Effector CD4-positive, alpha-beta T cell (primary cell): ENCODE measurements at places on chromosomes 11 and 22.
A peak's percentile ranks its signal among the peaks of the same experiment; 100 is the strongest.

- DNase-seq = no peak
These were observed 5.4 kb upstream of the TMPRSS4 start for GRCh38 chr11:118071416-118072030.

DNA sequence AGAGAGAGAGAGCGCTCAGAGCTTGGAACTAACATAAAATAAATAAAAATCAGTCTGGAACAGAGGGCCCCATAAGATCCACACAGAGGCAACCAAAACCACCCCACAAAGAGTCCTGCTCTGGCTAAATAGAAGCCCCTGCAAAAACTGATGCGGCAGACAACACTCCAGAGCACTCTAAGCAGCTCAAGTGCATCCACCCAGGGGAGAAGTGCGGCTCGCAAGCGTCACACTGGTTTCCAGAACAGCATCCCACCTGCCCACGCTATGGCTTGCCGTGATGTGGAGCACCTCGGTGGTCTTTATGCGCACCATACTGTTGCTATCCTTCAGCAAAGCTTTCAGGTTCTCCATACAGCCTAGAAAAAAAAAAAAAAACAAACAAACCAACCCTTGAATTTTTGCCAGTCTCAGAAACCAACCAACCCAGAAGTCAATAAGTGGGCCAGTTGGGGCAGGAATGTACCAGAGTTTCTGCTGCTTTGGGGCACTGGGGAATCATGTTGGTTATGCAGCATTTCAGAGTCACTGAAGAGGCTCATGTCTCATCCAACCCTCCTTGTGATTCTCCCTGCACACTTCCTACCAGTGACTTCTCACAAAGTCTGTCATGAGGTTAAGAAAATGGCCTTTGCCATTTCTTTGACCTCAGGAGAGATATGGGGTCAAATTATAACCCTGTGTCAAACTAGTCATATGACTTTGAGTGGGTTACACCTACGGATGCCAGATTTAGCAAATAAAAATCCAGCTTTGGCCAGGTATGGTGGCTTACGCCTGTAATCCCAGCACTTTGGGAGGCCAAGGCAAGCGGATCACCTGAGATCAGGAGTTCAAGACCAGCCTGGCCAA lies 3.0 kb downstream of the RSPH14 start:
- no peak for DNase-seq

DNA sequence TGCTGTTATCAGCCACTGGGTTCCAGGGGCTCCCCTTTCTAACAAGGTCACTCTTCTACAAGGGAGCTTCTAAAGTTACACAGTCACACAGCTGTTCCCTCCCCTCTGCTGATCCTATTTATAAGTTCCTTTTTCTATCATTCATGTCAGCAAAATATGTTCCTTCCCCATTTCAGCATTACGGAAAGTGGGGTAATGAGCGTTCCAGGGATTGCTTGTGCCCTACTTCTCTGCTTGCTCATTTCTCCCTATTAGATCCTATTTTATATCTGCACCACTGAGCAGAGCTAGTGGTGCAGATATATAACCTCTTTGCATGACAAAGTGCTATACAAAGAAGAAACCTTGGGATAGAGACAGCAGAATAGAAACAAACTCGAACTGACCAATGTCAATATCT lies 22.7 kb upstream of the PLEKHB1 start:
- no peak for DNase-seq

DNA sequence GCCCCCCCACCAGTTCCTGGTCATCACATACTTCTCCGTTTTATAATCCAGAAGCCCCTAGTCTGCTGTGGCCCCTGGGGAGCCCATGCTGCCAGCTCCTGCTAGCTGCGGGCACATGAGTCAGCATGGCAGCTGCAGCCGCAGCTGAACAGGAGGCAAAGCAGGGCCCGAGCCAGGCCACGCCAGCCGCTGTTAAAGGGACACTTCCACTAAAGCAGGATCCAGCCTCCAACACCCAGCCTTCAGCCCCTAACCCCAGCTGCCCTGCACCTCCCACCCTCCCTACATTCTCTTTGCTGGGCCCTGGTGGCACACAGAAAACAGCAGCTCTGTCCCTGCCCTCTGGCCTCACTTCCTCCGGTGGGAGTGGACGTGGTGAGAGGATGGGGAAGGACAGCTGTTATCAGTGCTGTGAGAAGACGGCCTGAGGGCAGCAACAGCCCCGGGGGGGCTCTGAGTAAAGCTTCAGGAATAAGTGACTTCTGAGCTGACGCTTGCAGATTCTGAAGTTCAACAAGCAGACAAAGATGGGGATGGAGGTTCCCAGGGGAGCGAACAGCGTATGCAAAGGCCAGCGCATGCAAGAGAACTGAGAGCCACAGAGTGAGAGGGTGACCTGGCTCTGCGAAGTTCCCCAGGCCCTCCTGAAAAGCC lies 688 bp upstream of the LRRC74B start:
- DNase-seq = no peak

DNA sequence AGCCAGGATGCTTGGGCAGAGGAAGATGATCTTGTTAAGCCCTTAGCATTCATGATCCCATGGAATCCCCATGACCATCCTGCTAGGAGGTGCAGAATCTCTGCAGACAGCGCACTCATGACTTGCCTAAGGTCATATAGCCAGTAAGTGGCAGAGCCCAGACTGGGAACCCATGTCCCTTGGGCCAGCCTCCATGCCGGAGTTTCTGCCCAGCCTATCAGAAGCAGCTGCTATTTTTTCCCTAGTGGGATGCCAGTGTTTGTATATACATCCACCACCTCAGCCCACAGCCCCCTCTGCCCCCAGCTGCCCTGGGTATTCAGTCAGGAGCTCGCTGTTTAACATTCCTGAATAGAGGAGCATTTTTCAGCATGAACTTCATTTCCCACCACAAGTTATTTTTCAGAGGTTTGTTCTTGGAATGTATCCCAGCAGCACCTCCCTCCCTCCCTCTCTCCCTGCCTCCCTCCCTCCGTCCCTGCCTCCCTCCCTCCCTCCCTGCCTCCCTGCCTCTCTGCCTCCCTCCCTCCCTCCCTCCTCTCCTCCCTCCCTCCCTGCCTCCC lies 34.4 kb upstream of the SUSD2 start:
- no peak for DNase-seq

GRCh38 chr22:48402591-48403031 lies 1425.1 kb downstream of the BRD1 start:
- DNase-seq = no peak

DNA sequence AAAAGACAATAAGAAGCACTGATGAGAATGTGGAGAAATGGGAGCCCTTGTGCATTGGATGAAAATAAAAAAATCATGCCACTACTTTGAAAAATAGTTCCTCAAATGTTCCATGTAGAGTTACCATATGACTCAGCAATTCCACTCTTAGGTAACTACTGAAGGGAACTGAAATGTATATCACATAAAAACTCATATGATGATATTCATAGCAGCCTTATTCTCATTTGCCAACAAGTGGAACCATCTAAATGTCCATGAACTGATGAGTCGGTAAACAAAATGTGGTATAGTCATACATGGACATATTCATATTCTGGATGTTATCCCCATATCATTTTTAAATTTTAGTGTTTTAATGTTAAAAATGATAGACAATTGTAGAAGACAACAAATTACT lies 3.5 kb downstream of the KRTAP5-9 start:
- DNase-seq = no peak

- no peak for DNase-seq
These were observed 5.2 kb downstream of the TMEM126A start for GRCh38 chr11:85652786-85653447.

DNA sequence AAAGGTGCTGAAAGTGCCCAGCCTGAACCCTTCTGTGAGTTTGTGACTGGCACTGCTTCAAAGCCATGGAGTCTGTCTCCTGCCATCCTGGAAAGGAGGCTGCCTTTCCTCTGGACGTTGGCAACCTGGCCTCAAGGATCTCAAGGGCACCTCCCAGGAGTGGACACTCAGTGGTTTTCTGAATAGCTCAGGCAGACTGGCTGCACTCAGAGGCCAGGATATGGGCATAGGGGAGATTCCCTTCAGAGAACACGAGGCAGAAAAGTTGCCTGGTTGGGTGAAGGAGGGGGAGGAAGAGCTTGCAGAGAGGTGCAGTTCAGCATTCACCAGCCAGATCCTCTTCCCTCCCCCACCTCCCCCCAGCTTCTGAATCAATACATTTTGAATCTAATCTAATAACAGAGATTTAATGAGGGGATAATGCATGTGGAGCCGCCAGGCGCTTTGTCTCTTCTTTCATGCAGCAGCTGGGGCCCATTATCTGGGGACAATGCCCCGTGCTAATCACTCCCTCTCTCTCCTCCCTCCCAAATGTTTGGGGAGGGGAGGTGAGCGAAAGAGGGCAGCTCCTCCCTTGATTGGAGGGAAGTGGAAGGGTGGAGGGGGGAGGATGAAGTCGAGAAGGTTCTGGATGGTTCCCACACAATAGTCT lies 17.7 kb downstream of the HTR3A start:
- DNase-seq = no peak

- no peak for DNase-seq
These were observed 45.3 kb downstream of the ZBTB44 start for GRCh38 chr11:130269326-130269943.

DNA sequence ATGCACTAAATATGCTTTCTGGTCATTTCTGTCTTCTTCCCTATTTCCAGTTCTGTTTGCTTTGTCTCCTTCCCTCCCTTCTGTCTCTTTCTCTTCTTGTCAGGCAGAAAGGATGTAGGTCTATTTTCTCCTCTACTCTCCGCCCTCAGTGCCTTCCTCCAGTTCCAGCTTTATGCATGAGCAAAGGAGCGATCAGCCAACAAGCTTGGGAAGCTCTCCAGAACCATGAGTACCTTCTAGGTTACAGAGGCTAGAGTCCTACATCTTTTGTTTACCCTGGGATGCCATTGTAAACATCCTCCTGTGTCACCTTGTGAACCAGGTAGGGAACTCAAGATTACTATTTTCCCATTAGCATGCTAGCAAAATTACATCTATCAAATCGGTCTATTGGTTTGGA lies 7.9 kb upstream of the SPON1 start:
- no peak for DNase-seq

DNA sequence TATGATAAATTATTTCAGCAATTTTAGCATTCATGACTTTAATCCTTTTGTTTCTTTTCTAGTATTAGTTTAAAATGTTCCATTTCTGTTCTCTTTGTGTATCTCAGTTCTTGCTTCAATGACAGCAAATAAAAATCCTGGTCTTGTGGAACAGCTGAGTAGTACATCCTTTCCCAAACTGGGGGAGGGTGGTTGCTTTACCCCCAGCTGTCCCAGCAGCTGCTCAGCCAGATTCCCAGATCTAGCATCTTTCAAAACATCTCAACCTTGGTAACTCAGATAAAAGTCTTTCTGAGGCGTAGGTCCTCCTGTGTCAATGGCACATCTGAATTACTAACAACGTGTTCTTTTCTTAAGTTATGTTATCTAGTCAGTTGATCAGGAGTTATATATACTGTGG lies 72.2 kb upstream of the GRK2 start:
- no peak for DNase-seq

DNA sequence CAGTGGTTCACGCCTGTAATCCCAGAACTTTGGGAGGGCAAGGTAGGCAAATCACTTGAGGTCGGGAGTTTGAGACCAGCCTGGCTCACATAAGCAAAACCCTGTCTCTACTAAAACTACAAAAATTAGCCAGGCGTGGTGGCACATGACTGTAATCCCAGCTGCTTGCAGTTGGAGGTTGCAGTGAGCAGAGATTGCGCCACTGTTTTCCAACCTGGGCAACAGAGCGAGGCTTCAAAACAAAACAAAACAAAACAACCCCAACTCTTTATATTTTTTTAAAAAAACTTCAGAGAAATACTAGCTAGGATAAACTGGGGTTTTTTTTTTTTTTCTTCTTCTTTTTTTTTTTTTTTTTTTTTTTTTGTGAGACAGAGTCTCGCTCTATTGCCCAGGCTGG lies 31.8 kb upstream of the RAPSN start:
- DNase-seq = no peak

GRCh38 chr11:89477175-89477574 lies 14.0 kb downstream of the NOX4 start:
- no peak for DNase-seq

- no peak for DNase-seq
These were observed 7.0 kb upstream of the P2RY2 start for GRCh38 chr11:73210916-73211667.

- no peak for DNase-seq
These were observed 59.7 kb upstream of the EED start for GRCh38 chr11:86184728-86185380.

DNA sequence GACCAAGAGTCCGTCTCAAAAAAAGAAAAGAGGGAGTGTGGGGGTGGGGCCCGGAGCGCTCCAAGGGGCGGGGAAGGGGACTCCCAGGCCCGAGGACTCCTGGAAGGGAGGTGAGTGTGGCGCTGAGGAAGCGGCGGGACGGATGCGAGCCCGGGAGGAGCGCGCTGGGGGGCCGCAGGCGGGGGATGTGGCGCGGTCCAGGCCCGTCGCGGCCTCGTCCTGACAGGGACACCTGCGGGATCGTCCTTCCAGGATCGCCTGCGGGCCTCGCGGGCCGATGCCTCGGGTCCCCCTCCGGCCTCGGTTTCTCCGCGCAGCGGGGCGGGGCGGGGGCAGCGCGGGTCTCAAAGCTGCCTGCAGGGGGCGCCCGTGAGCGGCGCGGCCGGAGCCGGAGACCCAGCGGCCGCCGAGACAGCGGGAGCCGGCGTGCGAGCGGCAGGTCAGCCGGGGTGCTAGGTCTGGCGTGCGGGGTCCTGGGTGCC lies 3.8 kb upstream of the ADORA2A start:
- peak; percentile 60 for DNase-seq

- DNase-seq = no peak
These were observed 4.2 kb downstream of the GAL3ST3 start for GRCh38 chr11:66044757-66045156.

DNA sequence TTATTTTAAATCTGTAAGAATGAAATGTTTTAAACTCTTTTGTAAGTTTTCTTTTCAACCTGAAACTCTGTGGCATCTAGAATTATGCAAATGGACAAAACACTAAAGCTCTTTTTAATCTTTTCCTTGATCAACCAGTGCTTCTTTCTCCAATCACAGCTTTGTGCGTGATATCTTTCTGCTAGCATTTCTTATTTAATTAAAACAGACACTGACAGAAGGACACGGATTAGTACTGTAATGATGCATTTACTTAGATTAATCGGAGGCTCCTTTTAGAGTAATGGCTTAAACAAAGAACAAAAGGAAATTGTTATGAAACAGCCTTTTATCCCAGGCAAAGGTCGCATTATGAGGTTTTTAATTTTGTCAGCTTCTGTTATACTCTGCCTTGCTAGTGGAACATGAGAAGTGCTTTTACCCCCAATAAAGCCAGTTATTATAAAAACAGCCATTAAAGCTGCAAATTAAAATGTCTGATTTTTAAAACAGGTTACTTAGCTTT lies 48.5 kb upstream of the SOX6 start:
- DNase-seq = no peak

DNA sequence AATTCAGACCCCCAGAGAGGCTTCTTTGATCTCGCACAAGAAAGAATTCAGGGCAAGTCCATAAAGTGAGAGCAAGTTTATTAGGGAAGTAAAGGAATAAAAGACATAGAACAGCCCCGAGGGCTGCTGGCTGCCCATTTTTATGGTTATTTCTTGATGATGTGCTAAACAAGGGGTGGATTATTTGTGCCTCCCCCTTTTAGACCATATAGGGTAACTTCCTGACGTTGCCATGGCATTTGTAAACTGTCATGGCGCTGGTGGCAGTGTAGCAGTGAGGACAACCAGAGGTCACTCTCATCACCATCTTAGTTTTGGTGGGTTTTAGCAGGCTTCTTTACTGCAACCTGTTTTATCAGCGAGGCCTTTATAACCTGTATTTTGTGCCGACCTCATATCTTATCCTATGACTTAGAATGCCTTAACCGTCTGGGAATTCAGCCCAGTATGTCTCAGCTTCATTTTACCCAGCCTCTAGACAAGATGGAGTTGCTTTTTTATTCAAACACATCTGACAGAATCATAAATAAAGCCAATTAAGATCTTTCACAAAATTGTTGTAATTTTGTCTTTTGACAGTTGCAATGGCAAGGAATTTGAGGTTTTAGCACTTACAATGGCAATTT lies 7.6 kb downstream of the DDIAS start:
- DNase-seq = no peak
